Heart left ventricle (tissue), 16 donors: ENCODE measurements at places on chromosomes 16 and 17. TPM values are rescaled to one million over a fixed set of nuclear protein-coding genes. Genes with fewer than 3 reads are reported as not detected.

The TBC1D3K gene
- not detected for total RNA-seq

The SLC47A1 gene
- total RNA-seq: 12.9 TPM

The KRT33B gene
- not detected for total RNA-seq

The KRT40 gene
- not detected for total RNA-seq

The ALOX15 gene
- total RNA-seq: not detected

The NACA2 gene
- total RNA-seq: not detected

The PRAC2 gene
- total RNA-seq: not detected

The PRSS33 gene
- total RNA-seq: not detected

The RRAD gene
- 73.6 TPM for total RNA-seq

The SLC16A11 gene
- total RNA-seq: 0.19 TPM

The CIBAR2 gene
- not detected for total RNA-seq

The CHST6 gene
- total RNA-seq: 0.87 TPM

The GLTPD2 gene
- not detected for total RNA-seq

The EMP2 gene
- total RNA-seq: 68.7 TPM

The ZNF423 gene
- 3.3 TPM for total RNA-seq

The TMEM92 gene
- not detected for total RNA-seq

The DYNLRB2 gene
- not detected for total RNA-seq

The CCL17 gene
- not detected for total RNA-seq

The EPN3 gene
- total RNA-seq: 12.0 TPM

The PLLP gene
- 2.4 TPM for total RNA-seq

The SREBF1 gene
- total RNA-seq: 55.2 TPM

The SEPTIN12 gene
- total RNA-seq: not detected

The TPSAB1 gene
- total RNA-seq: 4.1 TPM

The GOSR1 gene
- total RNA-seq: 29.4 TPM
